ENCODE measurements at places on chromosomes 3 and 15.

GRCh38 chr3:186003610-186004009, 65.8 kb upstream of the TRA2B start:
- no peak for DNase-seq

- no peak for DNase-seq
Measured at GRCh38 chr3:19171794-19172193, 23.5 kb downstream of the KCNH8 start.

DNA sequence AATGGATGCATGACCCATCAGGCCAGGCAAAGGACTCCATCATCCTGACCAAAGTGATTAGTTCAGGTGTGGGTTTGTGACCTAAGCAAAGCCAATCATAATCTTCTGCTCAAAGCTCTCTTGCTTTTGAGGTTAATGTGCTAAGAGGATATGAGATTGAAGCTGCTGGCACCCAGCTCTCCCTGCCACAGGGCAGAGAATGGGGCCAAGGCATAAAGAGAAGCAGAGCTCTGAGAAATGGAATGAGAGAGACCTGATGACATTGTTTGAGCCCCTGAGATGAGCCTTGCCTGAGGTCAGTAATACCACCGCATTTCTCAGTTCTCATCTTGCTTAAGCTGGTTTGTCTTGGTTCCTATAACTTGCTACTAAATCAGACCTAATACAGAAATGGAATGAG, 6.4 kb upstream of the PARP6 start:
- no peak for DNase-seq

DNA sequence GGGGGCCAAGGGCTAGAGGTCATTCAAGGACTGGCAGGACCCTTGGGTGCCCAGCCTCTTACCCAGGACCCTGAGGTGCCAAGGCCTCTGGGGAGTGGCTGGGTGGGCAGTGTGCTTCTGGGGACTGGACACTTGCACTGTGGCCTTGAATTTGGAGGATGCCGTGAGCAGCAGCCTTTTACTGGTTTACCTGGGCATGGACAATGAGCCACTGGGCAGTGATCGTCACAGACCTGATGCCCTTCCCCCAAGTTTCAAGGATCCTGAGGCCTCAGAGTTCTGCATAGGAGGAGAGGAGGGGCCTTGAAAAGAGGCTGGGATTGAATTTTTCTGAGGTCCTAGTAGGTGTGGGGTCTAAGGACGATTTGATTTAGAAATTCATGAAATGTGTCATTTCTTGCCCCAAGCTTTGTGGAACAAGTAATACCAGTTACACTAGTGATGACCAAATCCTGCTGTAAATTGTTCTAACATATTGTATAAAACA, 146.1 kb upstream of the TPM1 start:
- no peak for DNase-seq

- DNase-seq, result no peak
Measured at GRCh38 chr3:101858464-101859030, 9.2 kb downstream of the NFKBIZ start.

DNA sequence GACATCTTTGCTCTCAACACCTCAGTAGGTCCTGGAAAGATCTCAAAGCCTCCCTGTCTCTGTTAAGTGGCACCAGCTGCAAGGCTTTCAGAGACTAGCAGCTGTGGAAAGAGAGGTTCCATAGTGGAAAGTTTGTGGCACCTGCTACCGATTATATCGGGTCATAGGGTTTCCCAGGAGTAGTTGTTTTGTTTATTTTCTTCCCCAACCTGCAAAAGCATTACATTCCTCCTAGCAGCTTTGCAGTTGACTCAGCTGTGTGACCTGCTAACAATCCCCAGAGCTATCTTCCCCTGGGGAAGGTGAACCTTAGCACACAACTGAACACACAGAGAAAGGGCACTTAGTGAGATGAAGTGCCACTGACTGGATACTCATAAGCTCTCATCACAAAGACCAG, 598.9 kb upstream of the GRM7 start:
- peak; percentile 83 for DNase-seq

DNA sequence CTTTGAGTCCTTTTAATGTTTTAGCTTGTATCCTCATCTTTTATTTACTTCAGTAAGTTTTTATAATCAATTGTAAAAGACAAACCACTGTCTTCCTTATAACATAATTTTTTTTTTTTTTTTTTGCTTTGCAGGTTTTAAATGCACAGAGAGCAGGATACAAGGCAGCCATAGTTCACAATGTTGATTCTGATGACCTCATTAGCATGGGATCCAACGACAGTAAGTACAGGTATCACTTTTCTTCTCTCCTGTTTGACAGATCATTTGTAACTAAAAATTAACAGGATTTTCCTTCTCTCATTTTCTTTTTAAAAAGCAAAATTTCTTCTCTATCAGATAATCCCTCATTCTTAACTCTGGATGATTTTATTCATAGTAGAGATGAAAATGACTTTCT, 75.4 kb downstream of the PFN2 start:
- no peak for DNase-seq

GRCh38 chr3:67033079-67033478, 35.0 kb downstream of the KBTBD8 start:
- no peak for DNase-seq

- DNase-seq, result no peak
Measured at GRCh38 chr3:73259856-73260255, 198.4 kb downstream of the EBLN2 start.

GRCh38 chr3:16307832-16308531, 43.0 kb downstream of the OXNAD1 start:
- no peak for DNase-seq

GRCh38 chr3:167575000-167575600, 78.6 kb downstream of the WDR49 start:
- DNase-seq, result no peak

GRCh38 chr3:39707314-39707909, 102.0 kb upstream of the MYRIP start:
- no peak for DNase-seq

GRCh38 chr3:9810846-9811245, 784 bp downstream of the TTLL3 start:
- no peak for DNase-seq

DNA sequence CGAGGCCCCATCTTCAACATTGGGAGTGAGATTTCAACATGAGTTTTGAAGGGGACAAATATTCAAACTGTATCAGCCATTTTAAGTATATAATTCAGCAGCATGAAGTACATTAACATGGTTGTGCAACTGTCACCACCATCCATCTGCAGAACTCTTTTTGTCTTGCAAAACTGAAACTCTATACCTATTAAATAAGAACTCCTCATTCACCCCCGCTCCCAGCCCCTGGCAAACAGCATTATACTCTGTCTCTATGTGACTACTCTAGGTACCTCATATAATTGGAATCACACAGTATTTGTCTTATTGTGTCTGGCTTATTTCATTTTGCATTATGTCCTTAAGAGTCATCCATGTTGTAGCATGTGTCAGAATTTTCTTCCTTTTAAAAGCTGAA, 110.1 kb downstream of the MAP2K5 start:
- DNase-seq, result no peak

- no peak for DNase-seq
Measured at GRCh38 chr3:127753898-127754410, 68.4 kb downstream of the MGLL start.

GRCh38 chr3:18424729-18425640, at the start of gene SATB1:
SATB1 (minus strand) TSS chr3:18425339; CDS start chr3:18420967, 4,372 bp downstream.
- DNase-seq, result no peak

- no peak for DNase-seq
Measured at GRCh38 chr3:30682434-30683155, 76.2 kb downstream of the TGFBR2 start.

- no peak for DNase-seq
Measured at GRCh38 chr3:126125341-126125740, 41.4 kb upstream of the SLC41A3 start.

DNA sequence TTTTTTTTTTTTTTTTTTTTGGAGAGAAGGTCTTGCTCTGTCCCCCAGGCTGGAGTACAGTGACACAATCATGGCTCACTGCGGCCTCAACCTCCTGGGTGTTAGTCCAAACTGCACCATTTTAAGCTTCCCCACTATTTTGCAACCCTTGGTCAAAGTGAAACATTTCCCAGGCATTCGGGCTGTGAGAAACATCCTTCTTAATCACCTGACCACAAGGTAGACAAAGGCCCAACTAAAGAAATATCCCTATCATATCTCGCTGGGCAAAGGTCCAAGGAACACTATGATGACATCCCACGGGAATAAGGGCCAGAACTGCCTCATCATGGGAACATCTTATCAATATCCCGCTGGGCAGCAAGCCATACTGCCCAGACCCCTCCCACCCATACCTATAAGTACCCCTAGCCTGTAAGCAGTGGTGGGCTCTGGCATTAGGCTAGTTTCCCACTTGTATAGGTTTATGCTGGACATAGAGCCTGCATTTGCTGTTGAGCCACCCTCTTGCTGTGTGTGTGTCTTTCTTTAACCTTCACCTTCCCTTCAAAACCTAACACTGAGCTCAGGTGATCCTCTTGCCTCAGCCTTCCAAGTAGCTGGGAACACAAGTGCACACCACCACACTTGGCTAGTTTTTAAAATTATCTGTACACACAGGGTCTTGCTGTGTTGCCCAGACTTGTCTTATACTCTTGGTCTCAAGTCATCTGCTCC, 95.2 kb downstream of the SEMA5B start:
- no peak for DNase-seq

- DNase-seq, result no peak
Measured at GRCh38 chr3:106794442-106794841, 582.8 kb upstream of the CCDC54 start.

DNA sequence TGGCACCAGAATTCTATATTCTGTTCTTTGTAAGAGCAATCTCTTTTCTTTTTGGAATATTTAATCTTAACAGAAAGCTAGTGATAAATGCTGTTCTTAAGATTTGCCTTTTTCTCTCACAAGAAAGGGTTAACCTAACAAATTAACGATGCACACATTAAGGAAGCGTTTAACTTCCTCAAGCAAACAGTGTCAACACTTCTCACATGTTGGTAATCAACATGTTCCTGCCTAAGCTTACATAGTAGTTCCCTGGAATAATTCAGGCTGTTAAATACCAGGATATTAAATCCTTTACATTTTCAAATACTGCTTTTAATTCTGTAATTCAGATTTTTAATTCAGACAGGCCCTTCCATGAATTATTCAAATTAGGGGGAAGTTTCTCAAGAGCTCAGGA, 67.4 kb upstream of the RPL35A start:
- DNase-seq, result no peak

DNA sequence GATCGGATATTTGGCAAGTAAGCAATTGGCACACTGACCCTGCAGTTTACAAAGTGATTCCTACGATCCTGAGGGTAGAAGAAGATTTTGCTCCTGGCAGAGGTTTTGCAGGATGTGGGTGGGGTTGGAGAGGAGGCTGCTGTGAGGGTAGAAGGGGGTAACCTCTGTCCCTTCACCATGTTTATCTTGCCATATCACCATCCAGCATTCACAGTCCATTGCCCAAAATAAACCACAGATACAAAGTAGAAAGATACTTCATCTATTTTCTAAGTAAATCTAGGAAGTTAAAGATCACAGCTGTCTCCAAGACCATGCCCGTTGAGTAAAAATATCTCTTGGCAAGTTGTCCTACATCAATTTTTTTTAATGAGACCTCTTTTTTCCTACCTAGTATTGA, 51.6 kb downstream of the LIPC start:
- DNase-seq, result no peak

DNA sequence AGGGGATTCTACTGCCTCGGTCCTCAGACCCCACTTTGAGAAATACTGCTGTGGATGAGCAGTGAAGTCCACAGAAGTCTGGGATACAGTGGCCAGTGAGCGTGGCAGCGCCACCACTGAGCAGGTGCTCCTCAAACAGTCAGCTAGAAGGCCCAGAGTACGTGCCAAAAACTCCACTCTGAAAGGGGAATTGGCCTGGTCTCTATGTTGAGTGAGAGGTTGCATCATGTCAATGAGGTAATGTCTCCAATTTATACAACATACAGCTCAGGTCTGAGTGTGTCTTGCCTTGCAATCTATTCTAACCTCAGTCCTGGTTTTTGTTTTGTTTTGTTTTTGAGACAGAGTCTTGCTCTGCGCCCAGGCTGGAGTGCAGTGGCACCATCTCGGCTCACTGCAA, 53.3 kb upstream of the ETV5 start:
- no peak for DNase-seq

GRCh38 chr3:112302150-112302830, 8.3 kb upstream of the SLC9C1 start:
- no peak for DNase-seq

Data from NCI-H1436 treated with DMSO at 0.1 percent for 48 hours (cell line).